Urothelium cell line (cell line): ENCODE measurements at places on chromosomes 11 and 22.

DNA sequence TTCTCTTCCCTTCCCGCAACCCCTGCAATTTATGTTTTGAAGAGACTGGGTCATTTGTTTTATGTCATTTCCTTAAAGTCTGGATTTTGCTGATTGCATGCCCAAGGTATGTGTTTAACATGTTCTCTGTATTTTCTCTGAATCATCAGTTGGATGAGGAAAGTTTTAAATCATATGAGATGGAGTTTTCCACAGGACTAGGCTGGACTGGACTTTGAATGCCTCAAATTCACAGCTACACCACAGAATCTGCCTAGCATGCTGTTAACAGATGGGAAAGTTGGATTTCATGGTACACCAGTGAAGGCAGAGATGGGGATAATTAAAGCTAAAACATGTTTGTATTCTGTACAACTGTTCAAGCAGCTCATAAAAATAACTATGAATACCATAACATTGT, 62.6 kb downstream of the CWC15 start:
- no peak for DNase-seq

- no peak for DNase-seq
Measured at GRCh38 chr11:59069087-59069486, 17.0 kb upstream of the GLYATL1B start.

DNA sequence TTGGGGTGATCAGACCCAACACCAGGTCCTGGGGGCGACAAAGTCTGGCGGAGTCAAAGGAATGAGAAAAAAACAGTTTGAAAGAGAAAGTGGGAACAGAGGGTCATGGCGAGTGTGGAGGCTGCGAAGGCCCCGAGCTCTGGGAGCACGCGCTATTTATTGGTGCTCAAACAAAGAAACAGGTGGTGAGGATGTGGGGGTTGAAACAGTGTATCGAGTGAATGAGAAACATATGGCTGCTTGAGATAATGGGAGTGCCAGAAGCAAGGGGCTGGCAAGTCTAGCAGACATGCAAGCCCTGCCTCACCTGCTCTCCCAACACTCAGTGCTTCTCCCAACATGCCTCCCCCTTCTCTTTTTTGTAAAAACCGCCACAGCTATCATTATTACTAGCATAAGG, 7.8 kb upstream of the DUSP18 start:
- DNase-seq, result no peak

DNA sequence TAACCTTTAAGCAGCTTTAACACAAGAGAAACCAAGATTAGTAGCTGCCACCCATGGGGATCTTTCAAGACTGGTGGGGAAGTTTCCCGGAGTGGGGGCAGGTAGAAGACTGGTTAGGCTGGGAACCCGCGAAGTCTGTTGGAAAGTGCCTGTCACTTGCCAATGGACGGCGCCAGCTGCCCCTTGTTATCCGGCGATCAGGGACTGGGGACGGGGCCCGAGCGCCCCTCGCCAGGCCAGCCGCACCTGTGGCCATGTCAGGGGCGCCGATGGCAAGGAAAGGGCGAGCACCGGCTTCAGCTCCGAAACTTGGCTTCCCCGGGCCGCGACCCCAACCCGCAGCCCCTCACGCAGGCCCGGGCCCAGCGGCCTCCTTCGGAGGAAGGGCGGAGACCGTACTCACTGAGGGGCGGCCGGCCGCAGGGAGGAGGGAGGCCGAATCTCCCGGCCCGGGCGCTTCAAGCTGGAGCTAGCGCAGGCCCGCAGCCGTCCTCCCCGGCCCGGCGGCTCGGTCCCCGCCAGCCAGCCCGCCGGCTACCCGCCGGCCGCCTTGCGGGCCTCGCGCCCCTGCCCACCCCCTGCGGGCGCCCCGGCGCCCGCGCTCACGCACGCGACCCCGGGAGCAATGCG, 539 bp downstream of the EIF4ENIF1 start:
- DNase-seq, result peak; percentile 66

GRCh38 chr11:65108469-65109123, 3.1 kb upstream of the TM7SF2 start:
- DNase-seq, result no peak

DNA sequence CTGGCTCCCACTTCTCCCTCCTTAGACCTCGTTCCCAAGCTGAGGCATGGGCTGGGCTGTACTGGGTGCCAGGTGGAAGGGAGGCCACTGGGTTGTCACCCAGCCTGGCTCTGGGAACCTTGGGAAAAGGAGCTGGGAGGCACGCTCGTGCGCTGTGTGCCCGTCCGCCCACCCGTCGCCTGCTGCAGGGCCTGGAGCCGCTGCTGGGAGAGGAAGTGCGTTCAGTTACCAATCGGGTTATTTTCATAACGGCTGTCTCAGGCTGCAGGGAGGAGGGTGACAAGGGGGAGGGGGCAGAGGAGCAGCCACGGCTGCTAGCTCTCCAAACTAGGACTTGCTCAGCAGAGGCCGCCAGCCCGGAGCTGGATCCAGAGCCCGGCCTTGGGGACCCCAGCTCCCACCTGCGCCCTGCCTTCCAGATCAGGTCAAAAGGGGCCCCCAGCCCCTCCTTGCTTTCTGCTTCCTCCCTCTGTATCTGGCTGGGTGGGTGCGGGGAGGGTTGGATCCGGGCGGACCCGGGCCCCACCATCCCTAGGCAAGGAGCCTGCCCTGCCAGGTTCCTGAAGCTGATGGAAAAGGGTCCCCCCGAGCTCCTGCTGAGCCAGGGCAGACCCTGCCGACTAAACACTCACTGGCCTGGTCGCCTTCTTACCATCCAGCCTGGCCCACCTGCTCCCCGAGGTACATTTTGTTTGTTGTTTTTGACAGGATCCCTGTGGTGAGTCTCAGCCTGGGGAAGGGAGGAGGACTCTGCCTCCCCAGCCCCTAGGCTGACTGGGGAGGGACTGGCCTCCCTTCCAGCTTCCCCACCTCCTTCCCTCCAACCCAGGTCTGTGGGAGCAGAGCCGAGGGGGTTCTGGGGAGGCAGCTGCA, 14.3 kb downstream of the DGKZ start:
- no peak for DNase-seq

DNA sequence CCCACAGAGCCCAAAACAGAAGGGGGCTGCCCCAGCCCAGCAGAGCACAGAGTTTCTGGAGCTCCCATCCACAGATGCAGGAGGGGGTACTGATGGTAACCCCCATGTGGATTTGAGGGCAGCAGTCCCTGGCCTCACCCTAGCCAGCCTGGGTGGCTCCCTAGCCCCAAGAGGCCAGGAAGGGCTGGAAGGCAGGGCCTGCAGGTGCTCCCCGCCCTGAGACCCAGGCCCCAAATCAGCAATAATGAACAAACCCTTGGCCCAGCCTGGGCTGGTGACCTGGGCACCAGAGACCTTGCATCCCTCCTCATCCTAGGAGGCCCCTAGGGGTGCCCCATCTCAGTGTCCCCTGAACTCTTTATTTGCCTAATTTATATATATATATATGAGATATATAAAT, 61.6 kb downstream of the MORC2 start:
- DNase-seq, result no peak
